ENCODE measurements at places on chromosomes 11 and 22.

- DNase-seq, result no peak
Measured at GRCh38 chr11:74845978-74846517, 97.4 kb downstream of the RNF169 start.

GRCh38 chr11:124207102-124207792 lies 24.1 kb downstream of the OR10D3 start:
- no peak for DNase-seq

- DNase-seq, result no peak
Measured at GRCh38 chr11:12140186-12140793, 29.9 kb downstream of the MICAL2 start.

- DNase-seq, result no peak
Measured at GRCh38 chr11:95230810-95231126, 234 bp downstream of the SESN3 start.

DNA sequence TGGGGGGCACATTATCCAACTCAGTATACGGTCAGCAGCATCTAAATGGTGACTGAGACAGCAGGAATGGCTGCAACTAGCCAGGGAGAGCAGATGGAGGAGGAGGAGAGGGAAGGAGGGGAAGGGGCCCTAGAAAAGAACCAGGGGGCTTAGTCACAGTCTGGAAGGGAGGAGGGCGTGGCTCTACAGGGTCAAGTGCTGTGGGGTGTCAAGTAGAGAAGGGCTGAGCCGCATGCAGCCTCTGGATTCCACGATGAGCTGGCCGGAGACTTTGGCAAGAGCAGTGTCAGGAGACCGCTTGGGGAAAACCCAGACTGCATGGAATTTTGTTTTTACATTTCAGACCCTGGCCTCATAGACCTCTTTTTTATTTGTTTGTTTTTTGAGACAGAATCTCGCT lies 25.8 kb upstream of the PPFIA1 start:
- no peak for DNase-seq

- DNase-seq, result no peak
Measured at GRCh38 chr22:48907591-48907990, 920.1 kb downstream of the BRD1 start.
